ENCODE measurements at places on chromosomes 7 and 10.

DNA sequence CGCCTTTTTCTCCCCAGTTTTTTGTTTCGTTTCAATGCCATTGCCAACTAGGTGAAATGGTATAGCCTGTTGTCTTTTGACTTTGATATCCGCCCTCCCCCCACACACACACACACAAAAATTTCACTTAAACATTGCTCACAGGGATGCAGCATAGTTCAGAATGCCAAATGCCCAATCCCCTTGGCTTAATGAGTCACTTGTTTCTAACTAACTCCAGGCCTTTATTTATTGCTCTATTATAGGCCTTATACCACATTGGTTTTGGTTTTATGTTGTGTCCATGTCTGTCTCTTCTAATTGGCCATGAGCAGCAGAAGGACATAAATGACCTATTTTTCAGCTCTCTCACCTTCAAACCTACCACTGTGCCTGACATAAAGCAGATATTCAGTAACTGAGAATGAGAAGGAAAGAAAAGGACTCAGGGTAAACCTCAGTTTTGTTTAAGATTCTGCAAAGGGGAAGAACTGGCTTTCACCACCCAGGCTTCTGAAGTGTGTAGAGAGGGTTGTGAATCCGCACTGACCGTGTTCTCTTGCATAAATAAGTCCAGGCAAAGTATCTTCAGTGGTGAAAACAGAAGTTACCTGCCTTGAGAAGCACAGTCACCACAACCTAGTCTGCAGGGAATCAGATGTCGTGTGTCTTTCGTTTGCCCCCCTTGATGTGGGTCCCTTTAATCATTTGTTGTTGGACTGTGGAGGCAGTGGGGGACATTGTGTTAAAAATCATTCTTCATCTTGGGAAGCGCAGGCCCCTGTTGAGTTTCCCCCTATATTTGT lies 139.8 kb downstream of the CELF2 start:
- no peak for DNase-seq

DNA sequence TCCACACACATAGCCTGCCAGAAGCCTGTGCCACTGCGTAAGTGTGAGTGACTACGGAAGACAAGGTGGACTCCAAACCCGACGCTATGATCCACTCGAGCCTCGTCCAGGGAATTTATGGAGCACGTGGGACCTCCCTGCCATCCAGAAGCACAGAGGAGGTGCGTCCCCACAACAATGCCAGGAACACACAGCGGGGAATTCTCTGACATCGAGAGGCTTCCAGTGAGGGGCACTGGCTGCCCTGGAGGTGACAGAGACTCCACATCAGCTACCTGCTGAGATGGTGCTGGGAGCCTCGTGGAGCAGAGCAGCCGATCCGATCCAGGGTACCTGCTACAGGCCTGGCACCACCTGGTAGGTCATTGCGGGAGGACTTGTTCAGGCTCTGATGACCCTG lies 72.2 kb upstream of the INSIG1 start:
- DNase-seq = no peak

GRCh38 chr10:61271127-61271780 lies 181.9 kb downstream of the TMEM26 start:
- no peak for DNase-seq

DNA sequence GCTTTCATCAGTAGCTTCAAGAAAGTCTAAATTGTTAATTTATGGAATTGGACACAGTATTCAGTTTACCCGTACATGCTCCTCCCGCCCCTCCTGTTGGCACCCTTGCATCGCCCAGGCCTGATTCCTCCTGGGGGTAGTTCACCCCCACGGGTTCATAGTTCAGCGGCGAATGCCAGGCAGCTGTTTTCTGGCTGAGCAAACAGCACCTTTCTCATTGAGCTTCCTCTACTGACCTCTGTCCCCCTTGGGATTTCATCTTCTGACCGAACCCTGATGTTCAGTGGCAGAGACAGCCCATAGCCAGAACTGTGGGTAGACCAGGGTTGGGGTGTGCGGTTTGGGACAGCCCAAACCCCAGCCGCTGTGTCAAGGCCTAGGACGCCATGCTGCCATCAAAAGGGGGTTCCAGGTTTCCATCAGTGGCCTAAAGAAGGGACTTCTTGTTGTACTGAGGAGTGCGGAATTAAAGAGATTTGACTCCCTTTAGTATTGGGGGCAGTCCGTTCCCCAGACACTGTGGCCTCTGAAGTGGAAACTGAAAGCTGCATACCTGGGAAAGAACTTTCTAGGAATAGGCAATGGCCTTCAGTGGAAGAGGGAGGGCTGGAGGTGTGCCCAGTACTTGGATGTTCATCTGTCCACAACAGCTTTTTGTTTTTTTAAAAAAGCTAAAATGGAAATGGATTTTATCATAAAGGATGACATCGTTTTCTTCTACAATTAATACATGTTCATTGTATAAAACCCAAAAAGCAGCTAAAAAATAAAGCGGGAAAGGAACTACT lies 19.0 kb downstream of the MDH2 start:
- DNase-seq = no peak

GRCh38 chr10:78000956-78001472 lies 28.3 kb downstream of the POLR3A start:
- no peak for DNase-seq

Measured in stimulated activated CD4-positive, alpha-beta T cell treated with anti-CD3 and anti-CD28 coated beads, Interleukin-15, amount 100 ng/mL, for 1 hour (primary cell).